Stimulated activated CD8-positive, alpha-beta memory T cell treated with anti-CD3 and anti-CD28 coated beads, Interleukin-15, amount 100 ng/mL, for 24 hours (primary cell): ENCODE measurements at places on chromosomes 6 and 20.

GRCh38 chr20:42027746-42028268 is 409.6 kb upstream of the CHD6 start:
- DNase-seq: no peak

GRCh38 chr20:1566701-1567100 is 9.2 kb upstream of the SIRPD start:
- DNase-seq: no peak

DNA sequence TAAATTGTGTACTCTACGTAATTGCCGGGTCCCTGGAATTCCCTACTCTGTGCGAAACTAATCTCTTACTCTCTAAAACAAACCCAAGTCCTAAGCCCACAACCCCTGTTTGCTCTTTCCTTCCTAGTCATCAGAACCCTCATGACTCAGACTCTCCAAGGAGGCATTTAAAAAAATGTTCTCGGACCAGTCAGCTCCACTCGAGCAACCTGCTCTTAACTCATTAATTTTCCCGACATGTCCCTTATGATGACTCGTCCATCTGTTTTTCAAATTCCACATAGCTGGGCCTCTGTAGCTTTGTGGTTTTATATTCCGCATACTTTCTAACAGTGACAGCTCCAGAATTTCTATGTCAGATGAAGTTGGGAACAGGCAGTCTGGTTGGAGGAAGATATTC is 2.6 kb upstream of the MUC22 start:
- DNase-seq: no peak

DNA sequence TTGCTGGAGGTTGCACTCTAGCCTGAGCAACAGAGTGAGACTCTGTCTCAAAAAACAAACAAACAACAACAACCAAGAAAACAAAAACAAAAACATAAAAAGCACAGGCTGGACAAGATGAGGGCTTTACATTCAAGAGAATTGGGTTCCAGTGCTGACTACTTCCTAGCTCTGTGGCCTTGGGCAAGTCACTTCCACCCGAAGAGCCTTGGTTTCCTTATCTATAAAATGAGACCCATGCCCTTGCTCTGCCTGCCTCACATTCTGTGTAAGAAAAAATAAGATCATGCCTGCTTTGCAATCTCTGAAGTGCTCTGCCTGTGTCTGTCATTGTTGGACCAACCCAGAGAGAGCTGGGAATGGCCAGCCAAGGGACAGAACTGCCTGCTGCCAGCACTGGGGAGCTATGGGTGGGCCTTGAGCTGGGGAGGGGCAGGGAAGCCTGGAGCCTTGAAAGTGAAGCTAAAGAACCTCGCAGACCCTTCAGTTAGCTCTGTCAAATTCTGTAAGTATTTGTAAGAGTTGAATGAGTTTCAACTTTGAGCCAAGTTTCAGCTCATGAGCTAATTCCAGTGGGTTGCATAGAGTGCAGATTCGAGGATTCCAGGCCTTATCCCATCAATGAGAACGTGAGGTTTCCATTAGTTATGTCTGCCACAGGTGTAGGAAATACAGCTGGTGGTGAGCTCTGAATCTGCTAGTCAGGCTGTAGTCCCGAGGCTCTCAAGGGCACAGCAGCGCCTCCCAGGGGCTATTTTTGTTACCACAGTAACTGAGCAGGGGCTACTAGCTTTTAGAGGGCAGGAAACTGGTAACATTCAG is 93.2 kb downstream of the DLGAP4 start:
- no peak for DNase-seq

DNA sequence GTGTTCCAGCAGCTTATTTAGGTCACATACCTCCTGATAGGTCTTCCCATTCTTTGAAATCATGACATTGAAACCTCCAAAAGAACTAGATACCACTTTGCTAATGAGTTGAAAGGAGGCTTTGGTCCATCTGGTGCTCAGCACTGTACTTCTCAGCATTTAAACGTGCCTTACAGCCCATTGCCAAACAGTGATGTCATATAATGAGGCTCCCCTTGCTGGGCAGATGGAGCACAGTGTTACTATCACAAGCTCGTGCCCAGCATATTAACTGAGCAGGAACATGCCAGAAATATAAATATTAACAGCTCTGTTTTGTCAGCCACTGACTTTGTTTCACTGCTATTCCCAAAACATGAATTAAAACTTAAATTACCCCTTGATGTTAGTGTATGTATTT is 25.5 kb upstream of the MAPK13 start:
- DNase-seq: no peak

DNA sequence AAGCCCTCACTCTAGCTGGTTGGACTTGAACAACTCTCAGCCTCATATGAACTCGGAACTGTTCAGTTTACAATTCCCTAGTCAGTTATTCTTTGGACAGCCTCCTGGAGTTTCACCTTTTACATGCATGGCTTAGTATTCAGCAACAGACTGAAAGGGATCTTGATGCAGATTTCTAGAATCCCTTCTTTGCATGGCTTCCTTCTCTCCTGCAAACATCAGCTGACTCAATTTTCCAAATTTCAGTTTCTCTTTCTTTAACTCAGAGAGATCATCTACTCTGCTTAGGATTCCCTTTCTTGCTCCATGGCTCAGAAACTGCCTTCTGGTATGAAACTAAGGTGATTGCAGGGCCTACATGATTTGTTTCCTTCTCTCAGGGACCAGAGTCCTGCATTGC is 99.6 kb downstream of the CEP57L1 start:
- DNase-seq: no peak

DNA sequence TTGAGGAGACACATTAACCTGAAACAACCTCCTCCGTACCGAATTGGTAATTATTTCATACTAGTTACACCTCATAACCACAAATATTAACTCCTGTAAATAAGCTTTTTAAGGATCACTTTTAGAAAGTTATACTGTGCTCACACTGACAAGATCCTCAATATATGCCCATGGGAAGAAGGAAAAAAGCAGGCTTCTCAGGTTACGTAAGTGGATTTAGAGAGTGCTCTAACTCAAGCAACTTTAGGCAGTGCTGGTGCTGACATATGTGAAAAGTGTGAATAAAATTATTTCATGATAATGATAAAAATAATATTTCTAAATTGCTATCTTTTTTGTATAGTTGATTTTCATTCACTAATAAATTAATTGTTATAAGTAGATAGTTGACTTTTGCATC is 76.1 kb downstream of the PRKN start:
- no peak for DNase-seq

GRCh38 chr6:136987526-136987925 is 57.2 kb downstream of the IL20RA start:
- no peak for DNase-seq

- no peak for DNase-seq
Measured at GRCh38 chr6:53585208-53585900, 40.5 kb upstream of the GCLC start.
